Uterus (tissue), 4 donors: ENCODE measurements at places on chromosomes 12 and 14. TPM values are rescaled to one million over a fixed set of nuclear protein-coding genes. Genes with fewer than 3 reads are reported as not detected.

GRCh38 chr12:11756523-11756922, 107.0 kb downstream of the ETV6 start:
- DNase-seq = no peak

GRCh38 chr12:31440134-31440533, 114.2 kb upstream of the SINHCAF start:
- DNase-seq = no peak

GRCh38 chr12:30827101-30828066, 72.6 kb upstream of the CAPRIN2 start:
- DNase-seq = no peak

Gene KERA
- total RNA-seq = not detected

- no peak for DNase-seq
Observed at GRCh38 chr12:47885012-47885501, 19.7 kb downstream of the VDR start.

Gene DLGAP5
- total RNA-seq = not detected

- DNase-seq = no peak
Observed at GRCh38 chr12:108547686-108548085, 13.3 kb downstream of the SART3 start.

GRCh38 chr14:104769324-104770071, 16.6 kb downstream of the SIVA1 start:
- DNase-seq = no peak

Gene BATF
- total RNA-seq = 1.3 TPM

- DNase-seq = no peak
Observed at GRCh38 chr12:125240717-125241116, 175.5 kb downstream of the AACS start.

Gene LAG3
- 0.41 TPM for total RNA-seq

- DNase-seq = no peak
Observed at GRCh38 chr14:98293576-98293975, 978.4 kb downstream of the BCL11B start.

GRCh38 chr14:80271389-80271788, 60.1 kb upstream of the DIO2 start:
- DNase-seq = no peak

DNA sequence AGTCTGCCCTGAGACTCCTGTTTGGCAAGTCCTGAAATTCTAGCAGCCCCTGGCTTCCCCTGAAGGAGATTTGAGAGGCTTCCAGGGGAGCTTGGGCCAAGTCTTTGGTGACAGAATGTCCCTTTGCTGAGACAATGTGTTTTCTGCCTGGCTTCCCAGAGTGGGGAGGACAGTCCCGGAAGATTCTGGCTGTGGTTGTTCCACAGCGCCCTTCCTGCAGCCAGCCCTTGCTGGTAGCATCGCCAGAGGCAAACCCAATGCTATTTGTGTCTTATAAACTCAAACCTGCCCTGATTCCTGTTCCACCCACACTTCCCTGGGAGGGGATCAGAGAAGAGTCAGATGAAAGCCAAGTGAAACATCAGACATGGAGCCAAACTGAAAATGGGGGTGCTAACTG, 56.4 kb upstream of the OAS1 start:
- DNase-seq = peak; percentile 15

DNA sequence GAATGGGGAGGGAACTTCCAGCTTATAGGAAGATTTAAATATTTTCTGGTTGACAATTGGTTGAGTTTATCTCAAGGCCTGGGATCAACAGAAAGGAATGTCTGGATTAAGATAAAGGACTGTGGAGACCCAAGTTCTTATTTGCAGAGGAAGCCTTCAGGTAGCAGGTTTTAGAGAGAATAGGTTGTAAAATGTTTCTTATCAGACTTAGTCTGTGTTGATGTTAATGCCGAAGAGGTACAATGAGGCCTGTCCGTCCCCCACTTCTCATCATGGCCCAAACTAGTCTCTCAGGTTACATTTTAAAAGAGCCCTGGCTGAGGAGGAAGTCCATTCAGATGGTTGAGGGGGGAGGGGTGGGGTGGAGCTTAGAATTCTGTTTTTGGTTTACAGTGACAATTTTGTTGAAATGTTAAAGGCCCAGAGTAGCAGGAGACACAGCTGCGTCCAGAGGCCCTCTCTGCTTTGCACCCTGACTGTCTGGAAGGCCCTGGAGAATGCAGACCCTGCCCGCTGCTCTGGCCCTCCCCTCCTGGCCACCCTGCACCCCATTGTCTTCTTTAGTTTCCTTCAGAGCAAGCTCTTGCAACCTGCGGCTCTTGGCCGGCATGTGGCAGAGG, 672.5 kb upstream of the TMEM132C start:
- DNase-seq = no peak

DNA sequence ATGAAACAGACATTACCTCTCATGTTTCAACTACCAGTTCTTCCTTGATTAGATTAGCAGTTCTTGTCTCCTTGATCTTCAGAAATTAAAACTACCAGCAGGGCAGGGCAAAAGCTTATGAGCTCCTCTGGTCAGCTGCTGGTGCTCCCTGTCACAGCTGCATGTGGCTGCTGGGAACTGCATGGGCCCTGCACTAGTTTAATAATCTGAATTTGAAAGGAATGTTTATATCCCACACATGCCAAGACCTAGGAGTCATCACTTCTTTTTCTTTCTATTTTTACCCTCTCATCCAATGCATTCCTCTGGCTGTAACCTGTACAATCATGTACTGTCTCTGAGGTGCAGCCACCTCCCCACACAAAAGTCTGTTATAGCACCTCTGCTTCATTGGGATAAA, 73.9 kb downstream of the ARMH4 start:
- no peak for DNase-seq

DNA sequence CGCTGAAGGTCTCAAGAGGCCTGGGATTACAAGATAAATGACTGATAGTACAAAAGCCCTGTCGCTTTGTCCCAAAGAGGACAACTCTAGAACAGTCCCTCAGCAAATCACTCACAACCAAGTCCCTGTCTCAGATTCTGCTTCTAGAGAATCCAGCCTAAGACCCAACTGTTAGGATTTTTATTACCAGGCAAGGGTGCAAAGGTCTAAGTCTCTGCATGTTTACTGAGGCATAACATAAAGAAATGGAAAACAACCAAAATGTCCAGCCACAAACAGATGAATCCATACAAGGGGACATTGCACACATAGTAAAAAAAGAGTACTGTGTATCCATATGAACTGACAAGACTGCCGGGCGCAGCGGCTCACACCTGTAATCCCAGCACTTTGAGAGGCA, 104.1 kb downstream of the FOXN3 start:
- no peak for DNase-seq

DNA sequence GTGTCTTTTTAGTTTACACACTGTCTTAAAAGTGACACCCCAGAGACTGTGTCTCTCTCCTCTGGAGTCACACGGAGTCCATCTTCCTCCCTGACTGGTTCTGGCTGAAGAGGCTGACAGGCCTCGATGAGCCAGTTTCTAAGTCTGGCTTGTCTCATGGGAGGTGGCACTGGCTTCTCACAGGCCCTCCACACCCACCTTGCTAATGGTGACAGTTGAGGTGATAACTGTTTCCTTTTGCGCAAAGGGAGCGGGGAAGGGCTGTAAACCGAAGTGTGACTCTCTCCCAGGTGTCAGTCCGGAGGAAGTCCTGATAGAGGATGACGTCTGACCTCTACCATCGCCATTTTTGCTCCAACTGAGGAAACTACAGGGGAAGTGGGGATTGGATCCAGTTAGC, 30.2 kb downstream of the KCTD10 start:
- no peak for DNase-seq

GRCh38 chr12:132610866-132611602, 652 bp upstream of the LRCOL1 start:
- DNase-seq = no peak

GRCh38 chr14:31927348-31927832, 149.7 kb upstream of the ARHGAP5 start:
- DNase-seq = no peak

GRCh38 chr12:124227951-124228711, 66.8 kb upstream of the RFLNA start:
- DNase-seq = no peak

DNA sequence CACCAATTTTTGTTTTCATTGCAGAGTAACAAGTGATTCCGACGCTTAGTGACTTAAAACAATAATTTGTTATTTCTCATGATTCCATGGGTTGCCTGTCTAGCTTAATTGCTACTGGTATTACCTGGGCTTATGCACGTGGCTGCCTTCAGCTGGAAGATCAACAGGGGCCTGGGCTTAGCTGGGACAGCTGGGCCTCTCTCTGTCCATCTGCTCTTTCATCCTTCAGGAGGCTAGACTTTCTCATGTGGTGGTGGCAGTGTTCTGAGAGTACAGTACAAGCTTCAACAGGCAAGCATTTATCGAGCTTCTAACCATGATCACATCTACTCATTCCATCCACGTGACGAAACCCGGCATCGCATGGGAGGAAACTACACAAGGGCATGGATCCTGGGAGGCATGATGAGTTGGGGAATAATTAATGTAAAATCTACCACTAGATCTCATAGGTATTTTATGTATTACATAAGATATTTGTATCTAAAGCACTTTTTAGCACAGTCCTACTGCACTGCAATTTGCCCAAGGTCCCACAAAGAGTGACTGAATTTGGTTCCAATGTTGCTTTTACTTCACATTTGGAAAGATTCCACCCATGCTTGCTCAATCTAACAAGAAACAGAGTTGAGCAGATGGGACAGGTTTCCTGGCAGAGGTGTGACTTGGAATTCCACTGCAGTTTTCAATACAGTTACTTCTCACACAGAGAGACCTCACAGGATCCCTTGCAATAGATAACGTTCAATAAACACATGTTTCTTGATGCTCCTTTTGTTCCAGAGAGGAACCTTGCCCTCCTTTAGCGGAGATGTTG, 153.1 kb upstream of the FRMD6 start:
- DNase-seq = no peak

GRCh38 chr12:56103823-56104108, 593 bp upstream of the PA2G4 start:
- no peak for DNase-seq

Gene TEX22
- total RNA-seq = 1.1 TPM

Gene ARPC3
- 132 TPM for total RNA-seq

DNA sequence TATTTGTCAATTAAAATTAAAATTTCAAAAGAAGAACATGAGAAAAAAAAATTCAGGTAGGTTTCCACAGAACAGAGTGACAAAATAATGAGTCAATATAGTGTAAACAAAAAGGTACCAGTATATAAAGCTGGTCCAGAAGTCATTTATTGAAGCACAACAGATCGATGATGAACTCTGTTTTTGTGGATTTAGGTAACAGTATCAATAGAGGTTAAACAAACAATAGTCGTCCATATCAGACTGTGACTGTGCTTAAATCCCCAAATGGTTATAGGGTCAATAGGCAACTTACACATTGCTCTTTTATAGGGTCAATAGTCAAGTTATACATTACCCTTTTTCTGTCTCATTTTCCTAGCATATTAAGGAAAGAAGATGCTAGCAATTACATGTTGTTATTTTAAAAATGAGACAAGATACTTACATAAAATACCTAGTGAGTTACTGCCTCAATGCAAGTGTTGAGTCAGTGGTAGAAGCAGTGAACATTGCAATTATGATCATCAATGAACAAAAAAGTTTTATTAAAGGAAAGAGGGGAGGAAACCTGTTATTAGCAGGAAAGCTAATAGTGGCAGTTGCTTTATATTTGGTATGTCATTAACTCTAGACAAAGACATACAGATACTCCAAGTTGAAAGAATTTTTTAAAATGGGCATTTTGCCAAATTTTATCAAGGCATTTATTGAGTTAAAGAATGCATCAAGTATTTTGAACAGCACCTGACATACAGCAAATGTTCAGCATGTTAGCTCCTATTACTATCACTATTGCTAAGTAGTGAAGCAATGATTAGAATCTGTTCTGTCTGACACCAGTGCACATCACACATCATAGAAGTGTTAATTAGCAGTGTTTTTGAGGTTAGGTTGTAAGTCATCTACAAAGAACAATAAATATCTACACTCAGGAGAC, 102.9 kb downstream of the CCER1 start:
- DNase-seq = no peak

Gene CIROP
- total RNA-seq = not detected

DNA sequence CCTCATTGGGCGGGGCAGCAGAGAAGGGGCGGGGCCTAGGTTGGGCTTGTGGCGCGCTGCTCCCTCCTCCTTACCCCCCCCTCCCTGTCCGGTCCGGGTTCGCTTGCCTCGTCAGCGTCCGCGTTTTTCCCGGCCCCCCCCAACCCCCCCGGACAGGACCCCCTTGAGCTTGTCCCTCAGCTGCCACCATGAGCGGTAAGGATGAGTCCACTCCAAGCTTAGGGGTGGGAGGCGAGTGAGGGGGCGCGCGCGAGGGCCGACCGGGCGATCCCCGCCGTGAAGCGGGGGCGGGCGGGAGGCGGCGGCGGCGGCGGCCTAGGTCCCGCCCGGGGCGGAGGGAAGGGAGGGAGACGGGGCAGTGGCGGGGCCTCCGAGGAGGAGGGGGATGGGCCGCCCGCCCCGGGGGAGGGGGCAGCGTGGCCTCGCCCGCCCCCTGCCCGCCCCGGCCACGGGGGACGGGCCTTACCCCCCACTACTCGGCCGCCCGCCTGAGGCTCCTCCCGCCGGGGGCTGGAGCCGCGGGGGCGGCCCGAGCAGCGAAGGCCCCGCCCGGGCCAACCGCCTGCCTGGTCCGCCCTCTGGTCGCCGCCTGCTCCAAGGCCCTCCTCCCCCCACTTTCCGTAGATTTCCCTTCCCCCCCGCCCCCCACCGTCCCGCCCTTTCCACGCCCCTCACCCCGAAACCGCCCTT, at the start of gene SP1:
Gene SP1, plus strand, starts transcription at position 73 of the 690 bp plus-strand sequence. Its CDS starts 116 bp downstream, at position 189.
- peak; percentile 90 for DNase-seq

- DNase-seq = no peak
Observed at GRCh38 chr12:124921200-124922031, 7.0 kb upstream of the UBC start.

DNA sequence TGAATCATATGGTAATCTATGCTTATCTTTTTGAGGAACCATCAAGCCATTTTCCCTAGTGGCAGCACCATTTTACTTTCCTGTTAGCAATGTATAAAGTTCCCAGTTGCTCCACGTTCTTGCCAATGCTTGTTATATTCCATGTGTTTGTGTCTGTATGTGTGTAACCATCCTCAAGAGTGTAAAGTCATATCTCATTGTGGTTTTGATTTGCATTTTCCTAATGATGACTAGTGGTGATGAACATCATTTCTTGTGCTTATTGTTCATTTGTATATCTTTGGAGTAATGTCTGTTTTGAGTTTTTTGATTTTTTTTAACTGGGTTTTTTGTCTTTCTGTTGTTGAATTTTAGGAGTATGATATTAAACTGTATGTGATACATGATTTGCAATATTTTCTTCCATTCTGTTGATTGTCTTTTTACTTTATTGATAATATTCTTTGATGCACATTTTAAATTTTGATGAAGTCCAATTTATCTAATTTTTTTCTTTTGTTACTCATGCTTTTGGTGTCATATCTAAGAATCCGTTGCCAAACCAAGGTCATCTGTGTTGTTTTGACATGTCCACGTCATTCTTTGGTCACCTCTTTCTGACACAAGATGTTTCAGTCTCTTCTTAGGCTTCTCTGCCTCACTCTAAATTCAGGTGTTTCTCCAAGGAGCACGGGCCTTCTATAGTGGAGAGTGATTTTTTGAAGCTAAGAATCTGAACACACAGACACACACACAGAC, 36.1 kb downstream of the PPHLN1 start:
- no peak for DNase-seq

GRCh38 chr14:22814941-22815713, at the start of gene SLC7A7:
Gene SLC7A7, minus strand, starts transcription at chr14:22815435. Its CDS starts 2,037 bp downstream, at chr14:22813398.
- DNase-seq = no peak
